ENCODE measurements at places on chromosomes 6 and 20.

GRCh38 chr6:159966981-159967380 is 1.9 kb upstream of the IGF2R start:
- no peak for DNase-seq

DNA sequence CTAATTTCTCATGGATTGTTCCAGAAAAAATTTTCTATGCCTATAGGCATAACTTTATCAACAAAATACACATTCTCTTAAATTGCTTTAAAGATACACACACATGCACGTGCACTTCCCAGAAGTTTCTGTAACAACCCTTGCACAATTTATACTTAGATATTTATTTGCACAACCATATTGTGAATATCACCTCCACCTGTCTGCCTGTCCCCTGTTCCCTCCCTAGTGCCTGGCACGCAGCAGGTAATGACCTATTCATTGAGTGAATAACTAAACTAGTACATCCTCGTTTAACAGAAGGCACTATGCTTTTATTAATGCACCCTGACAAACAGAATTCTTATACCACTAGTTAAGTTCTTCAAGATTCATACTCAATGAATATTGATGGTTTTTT is 198.9 kb downstream of the BCAS1 start:
- no peak for DNase-seq

DNA sequence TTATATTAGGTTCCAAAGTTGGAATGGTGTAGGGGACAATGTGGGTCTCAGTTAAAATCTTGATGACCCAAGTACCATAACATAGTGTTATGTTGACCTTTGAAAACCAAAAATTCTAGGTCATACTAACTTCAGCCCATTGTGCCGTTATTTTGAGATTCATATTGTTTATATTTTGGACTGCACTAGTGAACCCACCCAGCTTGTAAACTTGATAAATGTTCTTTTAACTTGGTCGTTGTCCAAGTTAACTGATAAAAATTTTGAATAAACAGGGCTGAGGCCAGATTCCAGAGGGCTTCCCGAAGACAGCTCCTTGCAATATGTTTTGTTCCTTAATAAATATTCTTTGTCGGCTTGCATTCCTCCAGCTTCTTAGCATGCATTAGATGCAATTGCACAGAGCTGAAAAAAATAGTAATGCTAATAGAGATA is 90.3 kb downstream of the BCAS1 start:
- DNase-seq = no peak

GRCh38 chr20:51382986-51383821 is 159.3 kb downstream of the NFATC2 start:
- no peak for DNase-seq

GRCh38 chr6:159075506-159076228 is 30.9 kb upstream of the TAGAP start:
- no peak for DNase-seq

GRCh38 chr20:44948107-44948506 is 12.1 kb downstream of the TOMM34 start:
- no peak for DNase-seq

DNA sequence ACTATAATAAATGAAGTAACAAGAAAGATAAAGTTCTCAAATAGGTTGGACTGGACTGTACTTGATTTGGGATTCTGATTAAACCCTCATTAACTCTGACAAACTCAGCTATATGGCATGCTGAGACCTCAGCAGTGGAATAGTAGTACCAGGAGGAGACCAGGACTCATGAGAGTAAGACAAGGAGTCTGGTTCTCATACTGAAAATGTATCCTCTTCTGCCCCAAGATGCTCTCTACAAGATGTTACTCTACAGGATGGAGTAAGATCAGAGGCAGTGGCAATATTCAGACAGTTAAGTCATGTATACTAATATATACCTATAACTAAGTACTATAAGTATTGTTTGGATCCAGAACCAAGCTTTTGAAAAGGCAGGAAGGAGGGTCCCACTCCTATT is 31.9 kb upstream of the SYNCRIP start:
- DNase-seq = no peak

- DNase-seq = no peak
These were observed 76.9 kb upstream of the CCN2 start for GRCh38 chr6:132028029-132028428.

Measured in activated T-helper 1 cell treated with anti-CD3 and anti-CD28 coated beads, Interleukin-2, amount 50 U/mL, for 16 hours (primary cell).